ENCODE measurements at places on chromosomes 4 and X. TPM values are rescaled to one million over a fixed set of nuclear protein-coding genes. Genes with fewer than 3 reads are reported as not detected.

The SMR3B gene
- not detected for total RNA-seq

The MAGEA1 gene
- total RNA-seq: not detected

The ATP1B4 gene
- total RNA-seq: not detected

DNA sequence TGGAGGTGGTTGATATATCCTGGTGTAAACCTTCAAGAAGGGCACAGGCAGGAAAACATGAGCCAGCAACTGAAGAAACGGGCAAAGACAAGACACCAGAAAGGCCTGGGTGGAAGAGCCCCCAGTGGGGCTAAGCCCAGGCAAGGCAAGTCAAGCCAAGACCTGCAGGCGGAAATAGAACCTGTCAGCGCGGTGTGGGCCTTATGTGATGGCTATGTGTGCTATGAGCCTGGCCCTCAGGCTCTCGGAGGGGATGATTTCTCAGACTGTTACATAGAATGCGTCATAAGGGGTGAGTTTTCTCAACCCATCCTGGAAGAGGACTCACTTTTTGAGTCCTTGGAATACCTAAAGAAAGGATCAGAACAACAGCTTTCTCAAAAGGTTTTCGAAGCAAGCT is 7.2 kb downstream of the ZFP42 start:
- no peaks in the 10 kb centered on the region for H3K4me1 ChIP-seq
- no peak overlapping the region for H3K4me3 ChIP-seq
- H3K36me3 ChIP-seq: no peaks in the 10 kb centered on the region

GRCh38 chr4:39514888-39515401 is 12.3 kb downstream of the UGDH start:
- peaks cover 5% of the 10 kb centered on the region for H3K36me3 ChIP-seq
- H3K4me3 ChIP-seq: no peak overlapping the region
- no peaks in the 10 kb centered on the region for H3K4me1 ChIP-seq
- peak overlapping the region; percentile 23 for H3K27ac ChIP-seq

- no peak overlapping the region for H3K4me3 ChIP-seq
- H3K27me3 ChIP-seq: peaks cover 14% of the 10 kb centered on the region
- H3K36me3 ChIP-seq: no peaks in the 10 kb centered on the region
- no peak overlapping the region for H3K27ac ChIP-seq
- no peak for DNase-seq
These were observed 62.5 kb downstream of the NPY1R start for GRCh38 chr4:163269869-163270268.

GRCh38 chrX:43939187-43939926 is 33.8 kb downstream of the NDP start:
- H3K27me3 ChIP-seq: peaks cover 40% of the 10 kb centered on the region
- no peaks in the 10 kb centered on the region for H3K36me3 ChIP-seq
- H3K4me1 ChIP-seq: no peaks in the 10 kb centered on the region
- no peak for DNase-seq

Data from activated T-cell treated with anti-CD3 and anti-CD28 coated beads, Interleukin-2, amount 50 U/mL, for 72 hours (primary cell).